Common myeloid progenitor, CD34-positive (primary cell): ENCODE measurements at places on chromosomes 11 and 22.

DNA sequence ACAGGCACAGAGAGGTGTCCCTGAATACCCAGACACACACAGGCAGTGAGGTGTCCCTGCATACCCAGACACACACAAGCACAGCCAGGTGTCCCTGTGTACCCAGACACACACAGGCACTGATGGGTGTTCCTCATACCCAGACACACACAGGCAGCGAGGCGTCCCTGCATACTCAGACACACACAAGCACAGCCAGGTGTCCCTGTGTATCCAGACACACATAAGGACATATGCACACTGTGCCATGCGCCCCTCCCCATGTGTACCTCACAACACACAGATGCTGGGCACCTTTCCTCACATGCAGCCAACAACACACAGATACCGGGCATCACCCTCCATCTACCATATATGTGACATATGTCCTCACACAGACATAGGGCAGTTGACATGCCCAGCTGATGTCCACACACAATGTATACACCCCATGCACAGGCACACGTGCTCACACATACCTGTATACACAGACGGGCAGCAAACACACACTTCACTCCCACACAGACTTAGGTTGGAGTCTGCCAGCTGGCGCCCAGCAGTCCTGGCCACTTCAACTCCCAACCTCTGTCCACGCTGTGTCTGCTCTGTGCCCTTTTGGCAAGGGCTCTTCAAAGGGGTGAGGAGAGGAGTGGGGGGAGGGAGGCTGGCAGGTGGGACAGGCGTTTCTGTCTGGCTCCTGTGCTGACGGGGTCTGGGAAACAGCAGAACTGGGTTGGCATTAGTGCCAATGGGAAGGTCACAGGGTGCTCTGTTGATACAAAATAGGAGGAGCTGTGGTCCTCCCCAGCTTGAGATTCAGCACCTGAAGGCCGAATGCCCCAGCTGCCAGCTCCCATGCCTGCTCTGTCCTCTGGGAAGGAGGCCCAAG is 69.4 kb upstream of the ALX4 start:
- no peak for DNase-seq

DNA sequence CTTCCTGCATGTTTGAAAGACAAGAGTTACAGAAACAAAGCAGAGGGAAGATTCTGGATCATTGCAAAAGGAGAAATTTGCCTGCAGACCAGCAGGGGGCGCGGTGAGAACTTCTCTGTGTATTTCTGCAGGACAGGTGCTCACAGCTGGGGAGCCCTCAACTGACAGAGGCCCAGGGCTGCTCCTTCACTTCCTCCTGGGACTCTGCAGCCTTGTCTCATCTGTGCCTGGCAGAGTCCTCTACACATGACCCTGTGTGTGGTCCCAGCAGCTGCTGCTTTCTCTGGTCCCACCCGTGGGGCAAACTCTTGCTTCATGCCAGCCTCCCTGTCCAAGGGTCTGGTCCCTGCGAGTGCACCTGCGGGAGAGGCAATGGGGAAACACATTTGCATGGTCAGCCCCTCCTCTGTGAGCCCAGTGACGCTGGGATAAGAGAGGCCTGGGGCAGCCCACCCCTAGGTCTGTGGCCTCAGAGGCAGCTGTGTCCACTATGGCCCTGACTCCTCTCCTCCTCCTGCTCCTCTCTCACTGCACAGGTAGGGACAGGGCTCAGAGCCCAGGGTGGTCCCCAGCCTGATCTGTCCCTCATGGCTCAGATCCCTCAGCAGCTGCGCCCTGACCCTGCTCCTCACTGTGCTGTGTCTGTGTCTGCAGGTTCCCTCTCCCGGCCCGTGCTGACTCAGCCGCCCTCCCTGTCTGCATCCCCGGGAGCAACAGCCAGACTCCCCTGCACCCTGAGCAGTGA is 43.2 kb upstream of the VPREB1 start:
- peak; percentile 78 for DNase-seq

DNA sequence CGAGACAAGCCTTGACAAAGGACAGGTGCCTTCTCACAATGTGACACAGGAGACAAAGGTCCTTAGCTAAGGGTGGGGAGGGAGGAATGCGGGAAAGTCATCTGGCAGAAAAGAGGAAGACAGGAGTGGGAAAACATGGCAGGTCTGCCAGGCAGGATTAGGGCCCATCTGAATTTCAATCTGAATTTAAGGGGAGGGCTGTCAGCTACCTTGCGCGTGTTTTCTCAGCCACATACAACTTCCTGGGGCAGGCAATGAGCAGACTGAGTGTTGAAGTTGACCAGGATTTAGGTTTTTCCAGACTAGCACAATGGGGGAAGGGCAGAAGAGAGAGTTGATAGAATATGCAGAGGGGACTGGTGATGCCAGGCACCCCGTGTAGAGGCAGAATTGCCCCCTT is 66.7 kb upstream of the LARGE1 start:
- DNase-seq = no peak

DNA sequence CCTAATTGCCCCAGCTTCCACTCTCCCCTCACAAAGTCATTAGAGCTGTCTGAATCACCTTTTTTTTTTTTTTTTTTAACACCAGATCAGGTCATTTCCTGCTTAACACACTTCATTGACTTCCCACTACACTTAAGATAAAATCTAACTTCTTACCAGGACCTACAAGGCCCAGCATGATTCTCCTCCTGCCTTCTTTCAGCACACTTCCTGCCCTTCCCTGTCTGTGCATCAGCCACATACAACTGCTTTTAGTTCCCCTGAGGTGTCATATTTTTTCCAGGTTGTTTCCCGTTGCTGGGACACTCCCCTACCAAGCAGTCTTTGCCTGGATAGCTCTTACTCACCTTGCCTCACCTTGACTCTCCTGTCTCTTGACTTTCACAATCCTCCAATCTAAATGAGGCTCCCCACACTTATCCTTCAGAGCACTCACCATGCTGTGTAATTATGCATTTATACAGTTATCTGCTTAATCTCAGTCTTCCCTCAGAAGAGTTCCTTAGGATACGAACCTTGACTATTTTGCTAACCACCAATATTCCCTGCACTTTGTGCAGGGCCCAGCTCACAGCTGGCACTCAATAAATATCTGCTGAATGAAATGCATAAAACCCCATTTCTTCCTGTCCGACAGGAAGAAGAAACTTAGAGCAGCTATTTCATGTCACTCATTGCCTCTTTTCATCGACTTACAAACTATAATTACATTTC is 96.6 kb upstream of the AKIP1 start:
- peak; percentile 33 for DNase-seq

GRCh38 chr11:119189393-119189792 is 4.1 kb downstream of the NHERF4 start:
- DNase-seq = no peak

DNA sequence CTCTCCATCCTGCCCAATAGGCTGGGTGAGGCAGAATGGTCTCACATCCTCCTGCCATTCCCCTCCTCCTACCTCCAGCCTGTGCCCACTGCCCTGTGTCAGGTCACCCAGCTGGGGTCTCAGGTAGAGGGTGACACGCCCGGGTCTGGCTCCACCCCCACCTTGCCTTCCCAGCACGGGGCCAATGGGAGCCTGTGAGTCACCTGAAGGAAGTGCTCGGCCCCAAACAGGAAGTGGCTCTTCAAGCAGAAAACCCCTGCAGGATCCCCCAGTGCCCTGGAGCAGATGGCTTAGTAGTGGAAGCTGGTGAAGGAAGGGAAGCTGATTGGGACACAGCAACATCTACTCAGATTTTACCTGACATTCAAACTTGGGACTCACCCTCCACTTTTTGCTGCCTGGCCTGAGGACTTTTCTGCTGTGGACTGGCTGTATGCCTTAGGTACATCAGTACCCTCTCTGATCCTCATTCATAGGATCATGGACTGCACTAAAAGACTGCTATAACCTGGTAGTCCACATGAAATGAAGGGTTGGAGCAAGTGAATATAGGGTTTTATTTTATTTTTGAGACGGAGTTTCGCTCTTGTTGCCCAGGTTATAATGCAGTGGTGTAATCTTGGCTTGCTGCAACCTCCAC is 33.4 kb downstream of the GDPD5 start:
- peak; percentile 61 for DNase-seq

GRCh38 chr22:32395107-32395506 is 16.9 kb downstream of the RTCB start:
- DNase-seq = no peak

GRCh38 chr11:96147906-96148486 is 195.0 kb downstream of the MAML2 start:
- no peak for DNase-seq

DNA sequence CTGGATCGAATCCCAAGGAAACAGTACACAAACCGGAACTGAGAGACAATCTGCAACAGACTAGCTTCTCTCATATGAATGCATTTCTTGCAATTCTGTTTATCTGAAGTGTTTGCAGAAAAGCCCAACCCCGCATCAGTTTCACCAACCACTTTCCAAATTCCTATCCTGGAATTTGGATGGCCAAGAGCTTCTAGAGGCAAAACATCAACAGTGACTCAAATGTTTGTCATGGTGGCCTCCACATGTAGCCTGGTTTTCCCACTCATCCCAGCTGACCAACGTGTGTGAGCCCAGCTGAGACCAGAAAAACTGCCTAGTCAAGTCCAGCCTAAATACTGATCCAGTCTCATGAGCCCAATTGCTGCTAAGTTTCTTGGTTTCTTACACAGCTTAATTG is 8.3 kb upstream of the MIEF1 start:
- no peak for DNase-seq
